Left hindlimb (tissue), 1 donor: ENCODE measurements at places on chromosomes 6 and 20.

DNA sequence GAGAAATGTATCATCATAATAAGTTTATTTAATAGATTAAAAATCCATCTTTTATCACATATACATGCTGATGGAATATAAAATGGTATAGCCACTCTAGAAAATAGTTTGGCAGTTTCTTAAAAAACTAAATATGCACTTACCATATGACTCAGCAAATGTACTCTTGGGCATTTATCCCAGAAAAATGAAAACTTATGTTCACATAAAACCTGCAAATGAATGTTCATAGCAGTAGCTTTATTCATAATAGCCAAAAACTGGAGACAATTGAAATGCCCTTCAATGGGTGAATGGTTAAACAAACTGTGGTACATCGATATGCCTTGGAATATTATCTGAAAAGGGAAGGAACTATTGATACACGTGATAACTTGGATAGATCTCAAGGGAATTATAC lies 6.4 kb upstream of the NCOA7 start:
- DNase-seq = no peak

DNA sequence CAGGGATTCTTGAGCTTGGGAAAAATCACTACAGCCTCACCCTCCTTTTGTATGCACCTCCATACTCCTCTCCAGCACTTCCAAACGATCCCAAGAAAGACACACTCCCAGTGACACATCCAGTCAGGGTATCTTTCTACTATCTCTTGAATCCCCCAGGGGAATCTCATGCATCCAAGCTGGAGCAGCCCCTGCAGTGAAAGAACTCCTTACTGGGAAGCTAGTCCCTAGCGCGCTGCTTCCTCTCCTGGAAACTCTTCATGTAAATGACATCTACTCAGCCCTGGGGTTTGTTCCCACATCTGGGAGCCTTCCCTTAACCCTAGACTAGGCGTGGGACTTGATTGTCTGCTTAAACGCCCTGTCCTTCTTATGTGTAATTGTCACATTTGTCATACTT lies 329.1 kb upstream of the QKI start:
- no peak for DNase-seq

DNA sequence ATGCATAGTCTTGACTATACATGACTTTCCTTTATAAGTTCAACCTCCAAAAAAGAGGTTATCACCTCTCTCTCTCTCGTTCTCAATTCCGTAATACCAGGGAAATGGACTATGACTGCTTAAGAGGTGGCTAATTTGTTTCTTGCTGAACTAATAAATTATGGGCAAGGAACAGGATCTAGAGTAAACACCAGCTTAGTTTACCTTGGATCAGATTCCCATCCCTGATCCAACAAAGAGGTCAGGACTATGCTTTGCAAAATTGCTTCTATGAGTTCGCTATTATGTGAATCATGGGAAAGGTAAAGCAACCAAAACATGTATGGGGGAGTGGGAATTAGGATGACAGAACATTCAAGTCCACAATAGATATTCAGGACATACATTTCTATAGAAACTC lies 630.7 kb downstream of the HACE1 start:
- no peak for DNase-seq

DNA sequence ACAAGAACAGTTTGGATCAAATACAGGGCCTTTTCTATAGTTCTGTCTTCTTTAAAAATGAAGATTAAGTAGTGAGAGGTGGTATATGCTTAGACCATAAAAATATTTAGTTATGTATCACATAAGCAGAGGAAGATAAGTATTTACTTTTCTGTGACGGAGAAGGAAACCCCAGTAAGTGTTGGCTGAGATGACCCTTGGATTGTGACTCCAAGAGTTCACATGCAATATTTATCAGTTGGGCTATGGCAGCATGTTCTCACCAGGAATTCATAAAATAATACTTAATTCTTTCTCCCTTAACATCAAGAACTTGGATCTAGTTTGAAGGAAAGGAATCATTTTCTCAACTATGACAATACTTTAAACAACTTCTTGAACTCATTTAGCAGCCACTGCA lies 98.4 kb upstream of the TBX18 start:
- DNase-seq = no peak

DNA sequence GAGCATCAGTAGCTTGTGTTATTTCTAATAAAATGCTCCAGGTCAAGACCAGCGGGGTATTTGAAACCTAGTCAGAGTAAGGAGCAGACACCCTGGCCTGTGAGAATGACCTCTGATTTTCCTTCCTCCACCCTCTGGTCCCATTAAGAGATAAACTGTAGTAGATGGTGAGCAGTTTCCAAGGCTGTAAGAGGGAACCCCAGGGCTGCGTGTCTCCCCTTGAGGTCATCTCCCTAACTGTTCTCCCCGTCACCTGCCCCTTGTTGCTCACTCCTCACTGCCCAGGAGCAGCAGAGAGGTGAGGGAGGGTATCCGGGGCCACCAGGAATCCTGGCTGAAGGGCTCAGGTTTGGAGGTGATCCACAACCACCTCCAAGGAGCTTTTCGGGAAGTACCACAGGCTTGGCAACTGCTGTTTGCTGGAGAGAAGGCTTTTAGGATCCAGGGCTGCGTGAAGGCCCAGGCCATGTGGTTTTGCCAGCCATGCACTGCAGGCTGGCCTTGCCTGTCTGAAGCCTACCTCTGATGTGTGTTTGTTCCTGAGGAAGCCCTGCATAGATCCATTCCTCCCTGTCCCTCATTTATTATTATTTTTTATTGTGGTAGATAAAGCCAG lies 62.5 kb downstream of the RREB1 start:
- DNase-seq = no peak

- no peak for DNase-seq
Measured at GRCh38 chr20:59596690-59597089, 7.7 kb upstream of the PHACTR3 start.

DNA sequence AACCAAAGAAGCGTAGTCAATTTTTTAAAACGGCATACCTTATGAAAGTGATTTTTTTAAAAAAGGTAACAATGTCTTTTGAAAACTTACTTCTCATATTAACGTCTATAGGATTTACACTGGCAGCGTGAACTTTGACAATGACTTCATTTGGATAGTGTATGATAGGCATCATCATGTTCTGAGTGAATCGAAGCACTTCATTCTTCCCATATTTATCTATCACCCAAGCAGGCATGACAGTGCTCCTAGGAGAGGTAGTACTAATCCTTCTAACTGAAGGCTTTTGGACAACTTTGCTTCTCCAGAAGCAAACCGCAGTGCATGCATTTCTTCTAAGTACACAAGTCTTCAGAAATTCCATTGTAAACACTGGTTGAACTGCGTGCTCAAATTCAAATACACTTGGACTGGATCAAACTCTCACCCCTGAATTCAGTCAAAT lies 618 bp downstream of the RTN4IP1 start:
- no peak for DNase-seq

GRCh38 chr20:49631856-49632418 lies 64.0 kb upstream of the PTGIS start:
- no peak for DNase-seq

DNA sequence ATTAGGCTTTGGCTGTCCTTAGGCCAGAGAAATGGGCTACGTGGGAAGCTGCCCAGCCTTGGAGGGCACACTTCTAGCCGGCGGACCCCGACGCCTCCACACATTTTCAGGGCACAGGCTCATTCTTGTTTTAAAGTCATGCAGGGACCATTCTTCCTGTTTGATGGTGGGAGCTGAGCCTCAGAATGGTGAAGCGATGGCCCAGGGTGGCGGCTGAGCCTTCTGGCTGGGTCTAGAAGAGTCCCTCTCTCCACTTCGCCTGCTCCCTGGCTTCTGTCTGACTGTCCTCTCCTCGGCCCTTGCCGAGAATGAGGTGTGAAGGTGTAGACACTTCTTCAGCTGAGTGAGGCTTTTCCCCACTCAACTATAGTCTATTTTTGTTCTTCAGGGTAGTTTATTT lies 114.4 kb downstream of the SULF2 start:
- no peak for DNase-seq

GRCh38 chr6:21277601-21278374 lies 315.8 kb upstream of the SOX4 start:
- DNase-seq = no peak

DNA sequence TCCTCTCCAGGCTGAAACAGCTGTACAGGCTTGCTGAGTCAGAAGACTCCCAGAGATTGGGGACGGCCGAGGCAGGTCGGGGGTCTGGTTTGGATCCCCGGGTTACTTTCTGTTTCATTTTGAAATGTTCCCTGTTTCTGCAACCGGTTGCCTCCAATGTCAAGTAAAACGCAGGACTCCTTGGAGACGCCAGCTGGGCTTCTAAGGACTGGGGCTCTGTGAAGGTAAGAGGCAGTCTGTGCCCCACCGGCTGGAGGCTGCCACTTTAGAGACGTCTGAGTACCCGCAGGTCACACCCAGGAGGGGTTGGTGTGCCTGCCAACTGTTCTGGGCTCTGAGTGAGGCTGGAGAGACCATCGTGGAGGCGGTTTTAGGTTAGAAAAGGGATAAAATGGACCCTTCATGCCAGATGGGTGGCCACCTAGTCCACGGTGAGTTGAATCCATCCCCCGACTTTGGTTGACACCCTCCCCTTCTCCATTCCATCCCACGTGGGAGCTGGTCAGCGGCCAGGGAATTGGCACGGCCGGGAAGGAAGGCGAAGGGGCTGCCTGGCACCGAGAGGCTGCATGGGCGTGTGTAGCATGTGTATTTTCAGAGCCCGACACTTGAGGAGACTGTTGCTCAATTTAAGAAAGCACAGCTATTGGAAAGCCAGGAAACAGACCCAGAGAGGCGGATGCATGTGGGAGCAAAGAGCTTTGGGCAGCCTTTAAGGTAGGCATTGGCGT lies 240.9 kb downstream of the PHACTR1 start:
- peak; percentile 80 for DNase-seq

- no peak for DNase-seq
Measured at GRCh38 chr6:37725957-37726356, 28.3 kb upstream of the MDGA1 start.

DNA sequence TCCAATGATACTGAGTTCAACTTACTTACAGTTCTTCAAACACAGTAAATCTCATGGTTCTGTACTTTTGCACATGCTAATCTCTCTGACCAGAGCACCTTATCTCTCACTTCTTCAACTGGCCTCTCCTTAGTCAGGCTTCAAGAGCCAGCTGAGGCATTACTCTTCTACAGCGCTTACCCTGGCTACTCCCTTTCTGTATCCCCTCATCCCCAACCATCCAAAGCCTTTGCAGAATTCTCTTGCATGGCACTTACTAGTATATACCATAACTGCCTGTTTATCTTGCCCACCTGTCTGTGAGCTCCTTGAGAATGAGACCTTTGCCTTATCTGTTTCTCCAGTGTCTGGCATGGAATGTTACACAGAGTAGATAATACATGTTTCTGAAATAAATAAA lies 49.2 kb downstream of the SESN1 start:
- no peak for DNase-seq

DNA sequence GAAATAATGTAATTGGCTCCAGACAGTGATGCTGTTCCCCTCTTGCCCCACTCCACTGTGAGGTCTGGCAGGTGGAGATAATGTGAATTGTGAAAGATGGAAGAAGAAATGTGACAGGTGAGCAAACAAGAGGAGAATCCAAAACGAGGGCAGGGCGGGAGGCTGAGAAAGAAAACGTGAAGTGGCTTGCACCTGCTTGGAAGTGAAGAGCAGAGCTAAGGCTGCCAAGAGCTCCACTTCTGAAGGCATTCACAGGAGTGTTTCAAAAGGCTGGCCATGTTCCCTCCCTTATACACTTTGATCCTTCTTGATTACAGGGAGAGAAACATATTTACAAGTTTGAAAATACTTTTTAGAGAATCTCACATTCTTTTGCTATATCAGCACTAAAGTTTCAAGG lies 359.4 kb downstream of the EPHA7 start:
- DNase-seq = no peak

DNA sequence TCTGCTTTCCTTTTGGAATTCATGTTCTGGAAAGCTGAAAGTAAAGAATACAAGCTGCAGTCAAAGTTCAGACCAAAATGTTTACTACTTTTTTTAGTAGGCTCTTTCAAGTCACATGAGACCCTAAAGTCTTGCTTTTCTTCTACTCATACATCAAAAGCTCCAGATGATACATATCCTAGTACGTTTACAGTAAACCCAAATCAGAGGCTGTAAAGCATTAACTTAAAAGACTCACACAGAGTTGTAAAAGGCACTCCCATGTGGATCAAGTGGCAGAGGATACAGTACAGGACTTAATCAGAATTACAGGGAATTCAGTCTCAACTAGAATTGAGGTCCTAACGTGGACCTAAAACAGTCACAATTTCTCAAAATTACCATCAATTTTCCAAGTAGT lies 40.7 kb downstream of the STK38 start:
- no peak for DNase-seq

GRCh38 chr6:157570104-157570503 lies 189.1 kb downstream of the ZDHHC14 start:
- DNase-seq = no peak

- no peak for DNase-seq
Measured at GRCh38 chr6:74780831-74781230, 425.0 kb downstream of the COL12A1 start.

- no peak for DNase-seq
Measured at GRCh38 chr6:96683819-96684528, 121.0 kb downstream of the FHL5 start.

- no peak for DNase-seq
Measured at GRCh38 chr20:3383878-3384495, 23.5 kb downstream of the DNAAF9 start.

GRCh38 chr6:24933868-24934401 lies 1.8 kb downstream of the RIPOR2 start:
- DNase-seq = no peak

- DNase-seq = no peak
Measured at GRCh38 chr20:5531318-5532081, 214.7 kb upstream of the PROKR2 start.

- DNase-seq = peak; percentile 35
Measured at GRCh38 chr20:23147964-23148730, 62.0 kb upstream of the CD93 start.

DNA sequence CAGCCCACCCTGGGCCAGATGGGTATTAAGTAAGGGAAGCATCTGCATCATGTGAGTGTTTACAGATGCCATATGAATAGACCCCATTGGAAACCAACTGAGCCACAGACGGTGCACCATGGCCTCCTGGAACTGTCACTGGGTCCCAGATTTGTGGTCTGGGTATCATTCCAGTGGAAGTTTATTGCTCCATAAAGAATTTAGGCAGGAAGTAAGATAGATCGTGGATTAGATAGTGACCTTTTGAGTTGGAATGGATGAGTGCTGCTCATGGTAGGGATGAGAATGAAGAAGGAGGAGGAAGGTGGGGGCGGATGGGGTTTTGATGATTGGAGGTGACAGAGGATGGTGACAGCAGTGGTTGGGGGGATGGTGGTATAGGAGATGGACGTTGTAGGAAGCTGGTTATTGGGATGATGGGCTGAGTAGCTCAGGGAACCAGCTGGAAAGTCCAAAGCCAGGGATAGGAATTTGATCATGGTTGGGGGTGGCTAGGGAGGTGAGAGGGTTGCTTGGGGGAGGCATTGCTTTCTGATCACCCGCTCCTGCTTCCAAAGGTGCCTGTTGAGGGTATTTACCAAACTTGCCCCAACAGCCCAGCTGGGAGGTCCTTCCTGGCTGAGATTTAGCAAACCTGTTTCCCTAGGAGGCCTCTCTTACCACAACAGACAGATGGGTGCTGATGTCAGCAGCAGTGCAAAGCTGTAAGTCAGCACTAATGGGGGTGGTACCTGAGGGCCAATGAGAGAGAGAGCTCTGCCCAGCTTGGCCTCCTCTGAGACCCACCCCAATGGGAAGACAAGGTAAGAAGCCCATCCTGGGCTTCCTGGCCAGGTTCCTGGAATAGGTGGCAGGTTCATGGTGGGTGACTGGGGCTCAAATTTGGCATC lies 78.0 kb downstream of the VEGFA start:
- DNase-seq = no peak

GRCh38 chr6:14647357-14647756 lies 529.8 kb downstream of the CD83 start:
- DNase-seq = no peak
